ENCODE measurements at places on chromosomes 3 and 15.
A peak's percentile ranks its signal among the peaks of the same experiment; 100 is the strongest.

- no peak for DNase-seq
Measured at GRCh38 chr3:125132815-125133214, 77.0 kb upstream of the HEG1 start.

- peak; percentile 84 for DNase-seq
Measured at GRCh38 chr3:192892981-192893700, 24.5 kb downstream of the MB21D2 start.

- DNase-seq = no peak
Measured at GRCh38 chr15:77895742-77896141, 181.8 kb downstream of the TBC1D2B start.

GRCh38 chr3:150749255-150749654 is 13.7 kb downstream of the SIAH2 start:
- DNase-seq = no peak

GRCh38 chr3:22594990-22595389 is 608.1 kb upstream of the UBE2E2 start:
- DNase-seq = no peak

- no peak for DNase-seq
Measured at GRCh38 chr3:117017135-117017894, 307.7 kb downstream of the TUSC7 start.

- no peak for DNase-seq
Measured at GRCh38 chr3:128194843-128195242, 41.6 kb downstream of the EEFSEC start.

DNA sequence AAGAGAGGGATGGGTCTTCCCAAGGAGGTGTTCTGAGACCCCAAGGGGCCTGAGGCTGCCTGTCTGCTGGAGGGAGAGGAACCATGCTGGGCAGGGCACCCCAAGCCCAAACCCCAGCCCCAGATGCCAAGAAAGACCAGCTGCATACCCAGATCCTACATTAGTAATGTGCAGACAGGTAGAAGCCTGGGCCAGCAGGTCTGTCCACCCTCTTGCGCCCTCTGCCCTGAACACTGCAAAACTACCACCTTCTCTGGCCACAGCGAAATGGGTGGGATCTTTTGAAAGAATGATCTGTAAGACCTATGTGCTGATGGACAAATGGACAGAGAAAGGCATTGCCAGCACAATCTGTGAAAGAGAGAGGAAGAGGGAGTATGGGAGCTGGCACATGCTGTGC is 283.2 kb downstream of the EPHB1 start:
- DNase-seq = no peak

GRCh38 chr15:47720555-47720954 is 3.2 kb downstream of the SEMA6D start:
- no peak for DNase-seq

DNA sequence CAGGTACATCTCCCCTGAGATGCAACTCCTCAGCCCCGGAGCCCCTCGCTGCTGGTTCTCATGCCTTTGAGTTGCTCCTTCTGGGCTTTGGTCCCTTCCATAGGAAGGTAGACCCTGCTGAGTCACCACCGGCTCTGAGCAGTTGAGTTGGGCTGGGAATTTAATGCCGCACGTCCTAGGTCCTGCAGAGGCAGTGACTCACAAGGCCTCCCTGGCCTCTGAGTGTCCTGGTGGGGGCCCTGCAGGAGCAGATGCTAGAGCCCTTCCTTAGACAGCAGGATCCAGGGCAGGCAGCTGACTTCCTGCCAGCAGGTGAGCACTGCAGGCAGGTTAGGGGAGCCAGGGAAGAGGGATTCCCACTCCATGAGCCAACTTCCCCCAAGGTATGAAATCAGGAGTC is 5.5 kb upstream of the NTRK3 start:
- no peak for DNase-seq

DNA sequence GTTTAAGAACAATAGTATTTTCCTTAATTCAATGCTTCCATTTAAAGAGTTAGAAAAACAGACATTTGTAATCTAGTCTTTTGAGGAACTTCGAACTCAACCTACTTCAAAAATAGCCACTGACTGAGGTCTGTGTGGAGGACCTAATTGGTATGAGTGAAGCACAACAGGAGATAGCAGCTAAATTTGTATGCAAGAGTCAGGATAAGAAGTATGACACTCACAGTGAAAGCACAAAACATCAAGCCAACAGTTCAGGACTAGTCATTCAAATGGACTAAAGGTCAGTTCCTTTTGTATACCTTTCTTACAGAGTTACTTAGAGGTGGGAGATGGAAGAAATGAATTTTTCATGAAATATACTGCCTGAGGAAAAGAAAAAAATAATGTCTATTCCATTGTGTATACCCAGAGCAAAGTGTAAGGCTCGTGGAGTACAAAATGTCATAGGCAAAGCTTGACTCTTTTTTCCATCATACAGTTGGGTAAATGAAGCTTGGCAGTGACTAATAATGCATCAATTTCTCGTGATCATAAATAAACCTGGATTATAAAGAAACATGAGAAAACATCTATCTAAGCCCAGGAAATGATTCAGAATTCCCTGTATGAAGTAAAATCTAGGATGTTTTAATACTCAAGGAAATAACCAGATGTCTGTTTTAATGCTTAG is 1005.2 kb upstream of the CADM2 start:
- no peak for DNase-seq

GRCh38 chr3:18062657-18063025 is 320.2 kb upstream of the TBC1D5 start:
- DNase-seq = no peak

- no peak for DNase-seq
Measured at GRCh38 chr15:94023531-94023930, 207.8 kb upstream of the MCTP2 start.

DNA sequence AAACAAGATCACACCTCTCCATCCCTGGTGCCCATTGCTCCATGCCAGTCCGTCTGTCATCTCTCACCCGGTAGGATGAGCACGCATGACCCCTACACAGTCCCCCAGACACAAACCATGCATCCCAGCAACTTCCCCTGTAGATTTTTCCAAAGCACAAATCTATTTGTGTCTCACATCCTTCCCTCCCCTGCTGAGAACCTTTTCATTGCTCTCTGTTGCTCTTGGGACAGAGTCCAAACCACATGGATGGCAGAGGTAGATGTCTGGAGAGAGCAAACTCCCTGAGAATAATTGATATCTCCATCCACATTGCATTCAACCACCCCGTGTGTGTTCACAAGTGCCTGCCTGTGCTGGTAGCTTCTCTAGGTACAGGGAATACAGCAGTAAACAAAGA is 29.9 kb upstream of the LRTM1 start:
- no peak for DNase-seq

DNA sequence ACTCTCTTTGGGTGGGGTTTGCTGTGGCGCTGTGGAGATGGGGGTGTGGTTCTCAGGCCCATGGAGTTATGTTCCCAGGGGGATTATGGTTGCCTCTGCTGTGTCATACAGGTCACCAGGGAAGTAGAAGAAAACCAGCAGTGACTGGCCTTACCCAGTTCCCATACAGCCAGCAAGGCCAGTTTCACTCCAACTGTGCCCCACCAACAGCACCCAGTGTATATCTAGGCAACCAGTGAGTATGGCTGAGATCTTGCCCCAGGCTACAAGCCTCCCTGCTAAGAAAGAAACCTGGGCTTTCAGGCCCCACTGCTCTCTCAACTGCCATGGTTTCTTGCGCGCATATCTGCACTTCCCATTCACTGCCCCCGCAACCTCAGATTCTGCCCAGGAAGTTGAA is 31.4 kb upstream of the RARB start:
- no peak for DNase-seq
